ENCODE measurements at places on chromosomes 5 and 9.

- DNase-seq = no peak
Observed at GRCh38 chr5:64292611-64293215, 127.1 kb downstream of the RNF180 start.

GRCh38 chr5:145495741-145496140 is 339.4 kb downstream of the PRELID2 start:
- no peak for DNase-seq

- no peak for DNase-seq
Observed at GRCh38 chr5:172876578-172876977, 42.5 kb downstream of the ERGIC1 start.

DNA sequence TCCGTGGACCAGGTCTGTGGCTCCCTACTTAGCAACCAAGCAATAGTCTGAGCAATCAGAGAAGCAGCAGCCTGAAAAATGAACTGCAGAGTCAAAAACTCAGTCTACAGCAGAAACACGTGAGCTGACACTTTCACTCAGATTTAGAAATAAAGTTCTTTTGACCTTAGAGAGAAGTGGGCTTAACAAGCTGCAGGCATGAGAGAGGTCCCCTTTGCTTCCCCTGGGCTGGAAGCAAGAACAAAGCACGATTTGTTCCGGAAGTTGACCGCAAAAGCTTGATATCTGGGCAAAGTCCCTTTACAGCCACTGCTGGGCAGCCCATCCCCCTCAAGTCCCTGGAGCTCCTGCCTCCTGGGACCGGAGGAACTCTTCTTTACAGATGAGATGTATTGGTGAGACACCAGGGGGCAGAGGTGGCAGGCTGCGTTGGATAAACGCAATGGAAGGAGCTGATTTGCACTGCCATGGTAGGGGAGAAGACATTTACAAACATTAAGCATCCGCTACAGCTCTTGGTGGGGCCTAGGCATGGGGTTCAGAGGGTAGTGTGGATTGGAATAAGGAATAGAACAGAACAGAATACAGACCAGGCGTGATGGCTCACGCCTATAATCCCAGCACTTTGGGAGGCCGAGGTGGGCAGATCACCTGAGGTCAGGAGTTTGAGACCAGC is 5.8 kb upstream of the SOWAHA start:
- no peak for DNase-seq

- no peak for DNase-seq
Observed at GRCh38 chr5:26948921-26949320, 89.5 kb downstream of the CDH9 start.

DNA sequence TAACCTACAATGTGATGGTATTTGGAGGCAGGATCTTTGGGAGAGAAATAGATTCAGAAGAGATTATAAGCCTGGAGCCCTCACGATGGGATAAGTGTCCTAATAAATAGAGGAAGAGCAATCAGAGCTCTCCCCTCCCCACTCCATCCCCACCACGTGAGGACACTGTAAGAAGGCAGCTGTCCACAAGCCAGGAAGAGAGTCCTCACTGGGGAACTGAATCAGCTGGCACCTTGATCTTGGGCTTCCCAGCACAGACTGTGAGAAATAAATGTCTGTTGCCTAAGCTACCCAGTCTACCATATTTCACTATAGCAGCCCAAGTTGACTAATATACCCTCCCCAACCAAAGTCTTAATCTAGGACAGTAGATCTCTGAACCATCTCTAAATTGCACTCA is 118.1 kb downstream of the SUSD1 start:
- no peak for DNase-seq

DNA sequence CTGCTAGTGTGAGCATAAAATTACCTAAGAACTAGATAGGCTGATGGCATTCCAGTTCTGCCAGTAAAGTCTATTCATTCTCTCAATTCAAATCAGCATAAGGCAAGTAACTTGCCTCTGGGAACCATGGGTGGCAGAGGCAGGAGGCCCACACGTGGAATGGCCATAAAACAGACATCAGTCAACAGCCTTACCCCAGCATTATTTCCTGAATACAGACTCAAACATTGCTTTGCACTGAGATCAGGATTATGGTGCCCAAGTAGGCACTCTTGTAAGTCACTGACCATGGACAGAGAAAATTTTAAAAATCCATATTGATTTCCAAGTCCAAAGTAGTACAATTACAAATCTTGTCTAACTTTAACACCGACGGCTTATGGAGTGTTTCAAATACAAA is 157.7 kb downstream of the NR2F1-AS1 start:
- DNase-seq = no peak

DNA sequence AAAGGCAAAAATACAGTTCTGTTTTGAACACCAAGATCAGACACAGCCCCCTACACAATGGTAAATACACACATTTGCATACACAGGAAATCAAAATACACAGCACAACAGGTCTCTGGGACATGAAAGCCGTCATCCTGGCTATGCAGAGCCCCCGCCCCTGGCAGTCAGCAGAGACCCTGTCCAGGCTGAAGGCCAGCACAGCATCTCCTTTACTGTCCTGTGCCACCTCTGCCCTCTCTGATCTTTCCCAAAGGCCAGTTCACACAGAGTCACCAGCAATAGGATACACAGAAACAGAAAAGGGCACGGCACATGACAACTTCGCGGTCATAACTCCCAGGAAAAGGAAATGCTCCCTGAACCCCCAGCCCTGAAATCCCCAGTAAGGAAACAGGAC is 34.2 kb upstream of the SMU1 start:
- DNase-seq = no peak

- no peak for DNase-seq
Observed at GRCh38 chr9:37692622-37693221, 42.0 kb downstream of the FRMPD1 start.

GRCh38 chr5:161261668-161262323 is 284.7 kb downstream of the GABRB2 start:
- DNase-seq = no peak

- no peak for DNase-seq
Observed at GRCh38 chr5:157785801-157786200, 42.3 kb downstream of the LSM11 start.

GRCh38 chr5:115720888-115721287 is 95.1 kb upstream of the TMED7 start:
- DNase-seq = no peak

GRCh38 chr5:179801304-179802206 is 5.1 kb downstream of the MGAT4B start:
- peak; percentile 70 for DNase-seq

- DNase-seq = no peak
Observed at GRCh38 chr9:117317192-117317591, 97.7 kb downstream of the ASTN2 start.

- no peak for DNase-seq
Observed at GRCh38 chr5:148666353-148666752, 12.0 kb upstream of the HTR4 start.

GRCh38 chr9:87766697-87767096 is 40.8 kb downstream of the CTSL start:
- no peak for DNase-seq

GRCh38 chr9:137760426-137760825 is 117.2 kb upstream of the CACNA1B start:
- no peak for DNase-seq

GRCh38 chr9:115495052-115495635 is 377.2 kb upstream of the TNC start:
- no peak for DNase-seq

GRCh38 chr9:127629468-127630081 is 17.5 kb downstream of the STXBP1 start:
- no peak for DNase-seq

- DNase-seq = no peak
Observed at GRCh38 chr5:73735032-73735734, 109.2 kb downstream of the ARHGEF28 start.

DNA sequence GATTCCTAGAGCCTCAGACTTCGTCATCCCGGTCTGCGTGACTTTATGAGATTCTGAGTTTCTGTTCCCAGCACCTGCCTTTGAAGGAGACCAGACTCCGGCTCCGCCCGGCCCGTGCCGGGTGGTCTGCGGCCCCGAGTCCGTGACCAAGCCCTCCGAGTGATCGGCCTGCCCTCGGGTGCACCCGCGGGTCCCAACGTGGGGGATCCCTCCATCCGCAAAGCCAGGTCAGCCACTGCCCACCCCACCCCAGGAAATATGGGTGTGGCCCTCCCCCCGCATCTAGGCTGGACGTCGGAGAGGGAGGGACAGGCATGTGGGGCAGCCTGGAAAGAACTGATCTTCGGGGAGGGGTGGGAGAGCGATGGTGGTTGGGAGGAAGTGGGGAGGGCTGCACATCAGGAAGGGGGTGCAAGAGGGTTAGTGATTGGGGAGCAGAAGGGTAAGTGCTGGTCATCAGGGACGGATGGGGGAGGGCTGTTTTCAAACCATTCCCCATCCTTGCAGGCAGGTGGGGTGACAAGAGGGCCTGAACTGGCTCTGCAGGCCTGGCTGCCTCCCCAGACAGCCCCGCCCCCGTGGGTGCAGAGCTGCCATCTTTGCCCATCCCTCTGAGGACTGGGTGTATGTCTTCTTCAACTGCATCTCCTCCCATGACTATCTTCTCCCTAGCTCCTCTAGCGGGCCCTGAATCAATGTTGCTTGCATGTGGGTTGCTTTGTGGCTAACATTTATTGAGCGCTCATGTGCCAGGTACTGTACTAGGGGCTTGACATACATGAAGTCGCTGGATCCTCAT is 747 bp downstream of the LRSAM1 start:
- no peak for DNase-seq

DNA sequence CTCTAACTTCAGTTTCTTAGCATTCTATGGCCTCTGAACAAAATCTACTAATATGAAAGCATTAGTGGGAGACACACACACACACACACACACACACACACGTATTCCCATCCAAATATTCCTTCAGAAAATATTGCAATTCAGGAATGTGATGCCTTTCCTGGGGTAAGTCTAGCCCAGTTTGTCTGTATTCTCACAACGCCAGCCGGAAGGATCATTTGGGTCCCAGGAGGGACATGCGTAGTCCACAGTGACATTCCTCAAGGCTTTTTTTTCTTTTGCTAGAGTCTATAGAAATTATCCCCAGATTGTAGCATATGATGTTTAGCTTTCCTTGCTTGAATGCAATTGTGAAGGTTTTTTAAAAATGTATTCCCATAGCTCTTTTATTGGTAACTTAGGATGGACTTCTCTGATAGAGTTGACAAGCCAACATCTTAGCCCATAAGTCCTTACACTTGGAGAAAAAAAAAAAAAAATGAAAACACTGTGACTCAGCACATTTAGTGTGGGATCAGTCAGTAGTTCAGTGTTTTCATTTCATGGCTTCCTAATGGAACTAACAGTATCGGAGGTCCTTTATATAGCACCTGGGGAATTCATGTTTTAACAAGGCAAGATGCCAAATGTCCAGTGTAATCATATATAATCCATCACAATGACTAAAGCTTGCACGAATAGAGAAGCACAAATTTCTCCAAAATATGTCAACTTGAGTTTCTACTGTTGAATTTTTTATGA is 316.5 kb downstream of the DIRAS2 start:
- no peak for DNase-seq

GRCh38 chr5:163947848-163948666 is 442.6 kb downstream of the MAT2B start:
- DNase-seq = no peak

DNA sequence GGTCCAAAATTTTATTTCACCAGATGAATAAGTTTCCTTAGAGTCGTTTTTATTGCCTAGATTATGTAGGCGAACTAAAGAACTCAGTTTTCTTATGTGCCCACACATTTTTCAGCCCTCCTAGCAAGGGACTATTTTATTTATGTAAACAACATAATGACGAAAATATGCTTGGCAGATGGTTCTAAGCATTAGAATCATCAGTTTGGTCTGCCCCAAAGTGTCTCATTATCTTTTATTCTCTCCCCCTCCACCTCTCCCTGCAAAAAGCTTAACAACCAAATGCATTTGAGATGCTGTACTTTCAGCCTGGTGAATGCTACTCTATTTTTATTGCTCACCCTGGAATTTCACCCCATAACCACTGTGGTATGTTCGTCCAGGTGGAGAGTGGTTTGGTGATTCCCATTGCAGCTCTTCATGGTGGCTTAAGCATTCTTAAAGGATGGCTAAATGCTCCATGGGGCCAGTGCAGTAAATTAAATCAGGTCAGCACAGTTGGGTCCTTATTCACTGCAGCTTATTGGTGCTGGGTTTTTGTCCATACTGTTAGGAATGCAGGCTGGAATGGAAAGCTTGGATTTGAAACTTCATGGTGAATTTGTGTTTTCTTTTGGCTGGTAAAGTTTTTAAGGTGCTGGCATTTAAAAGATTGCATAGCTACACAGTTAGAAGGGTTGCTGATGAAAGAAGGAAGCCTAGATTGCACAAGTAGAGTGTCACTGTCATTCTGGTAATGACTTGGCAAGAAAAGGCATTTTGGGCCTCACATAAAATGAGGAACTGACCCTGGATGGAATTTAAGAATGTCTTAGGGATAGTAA is 39.2 kb downstream of the TLE4 start:
- DNase-seq = no peak

Measured in renal cortex interstitium (tissue), 15 donors.